ENCODE measurements at places on chromosomes 16 and 17.

- DNase-seq = peak; percentile 65
Measured at GRCh38 chr16:51407921-51408320, 256.9 kb upstream of the SALL1 start.

- no peak for DNase-seq
Measured at GRCh38 chr17:62105861-62106260, 40.8 kb upstream of the MED13 start.

- DNase-seq = peak; percentile 90
Measured at GRCh38 chr16:58661199-58661830, 23.3 kb downstream of the SLC38A7 start.

- peak; percentile 33 for DNase-seq
Measured at GRCh38 chr16:68401871-68402747, 46.2 kb downstream of the SMPD3 start.

DNA sequence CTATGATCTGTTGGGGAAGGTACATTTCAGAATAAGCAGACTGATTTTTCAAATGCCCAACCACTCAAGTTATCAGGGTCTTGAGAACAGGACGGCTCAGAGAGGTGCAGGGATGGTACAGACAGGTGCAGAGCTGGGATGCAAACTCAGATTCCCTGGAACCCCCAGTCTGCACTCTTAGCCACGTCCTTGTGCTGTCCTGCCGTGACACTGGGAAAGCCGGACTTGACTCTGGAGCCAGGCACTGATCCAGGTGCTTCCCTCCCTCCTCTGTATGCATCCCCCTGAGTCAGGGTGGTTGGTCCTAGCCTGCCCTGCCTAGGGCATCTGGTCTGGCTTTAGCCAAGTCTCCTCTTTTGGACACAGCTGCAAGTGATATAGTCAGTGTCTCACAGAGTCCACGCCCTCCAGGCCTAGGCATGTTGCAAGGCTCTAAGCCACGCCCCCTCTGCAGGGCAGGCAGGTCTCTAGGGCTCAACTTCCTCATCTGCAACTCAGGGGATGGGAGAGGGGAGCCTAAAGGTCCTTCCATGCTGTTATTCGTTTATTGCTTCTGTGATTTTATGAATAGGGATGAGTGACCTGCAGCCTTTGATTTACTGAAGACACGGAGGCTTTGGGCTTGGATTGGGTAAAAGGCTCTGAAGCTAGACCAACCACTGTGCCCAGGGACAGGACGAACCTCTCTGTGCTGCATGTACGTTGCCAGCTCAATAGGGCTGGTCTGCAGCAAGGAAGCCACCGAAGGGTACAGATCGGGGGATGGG, 97.3 kb downstream of the SDK2 start:
- DNase-seq = peak; percentile 24

- no peak for DNase-seq
Measured at GRCh38 chr16:52117171-52117570, 429.8 kb downstream of the TOX3 start.

DNA sequence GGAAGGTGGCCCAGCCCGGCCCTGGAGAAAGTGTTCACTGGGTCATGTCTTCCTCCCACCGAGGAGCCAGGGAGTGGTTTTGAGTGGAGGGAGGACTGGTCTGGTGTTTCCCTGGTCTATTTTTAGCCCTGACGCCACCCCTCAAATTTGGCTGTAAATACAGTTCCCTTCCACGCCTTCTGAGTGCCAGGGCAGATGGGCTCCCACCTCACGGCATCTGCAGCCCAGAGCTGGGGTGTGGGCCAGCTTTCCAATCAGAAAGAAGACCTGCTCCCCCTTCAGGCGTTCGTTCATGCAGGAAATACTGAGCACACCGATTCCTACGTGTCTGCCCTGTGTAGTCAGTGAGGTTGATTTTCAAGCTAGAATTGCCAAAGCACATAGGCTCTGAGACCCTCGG, 53.7 kb downstream of the SNX20 start:
- peak; percentile 15 for DNase-seq

DNA sequence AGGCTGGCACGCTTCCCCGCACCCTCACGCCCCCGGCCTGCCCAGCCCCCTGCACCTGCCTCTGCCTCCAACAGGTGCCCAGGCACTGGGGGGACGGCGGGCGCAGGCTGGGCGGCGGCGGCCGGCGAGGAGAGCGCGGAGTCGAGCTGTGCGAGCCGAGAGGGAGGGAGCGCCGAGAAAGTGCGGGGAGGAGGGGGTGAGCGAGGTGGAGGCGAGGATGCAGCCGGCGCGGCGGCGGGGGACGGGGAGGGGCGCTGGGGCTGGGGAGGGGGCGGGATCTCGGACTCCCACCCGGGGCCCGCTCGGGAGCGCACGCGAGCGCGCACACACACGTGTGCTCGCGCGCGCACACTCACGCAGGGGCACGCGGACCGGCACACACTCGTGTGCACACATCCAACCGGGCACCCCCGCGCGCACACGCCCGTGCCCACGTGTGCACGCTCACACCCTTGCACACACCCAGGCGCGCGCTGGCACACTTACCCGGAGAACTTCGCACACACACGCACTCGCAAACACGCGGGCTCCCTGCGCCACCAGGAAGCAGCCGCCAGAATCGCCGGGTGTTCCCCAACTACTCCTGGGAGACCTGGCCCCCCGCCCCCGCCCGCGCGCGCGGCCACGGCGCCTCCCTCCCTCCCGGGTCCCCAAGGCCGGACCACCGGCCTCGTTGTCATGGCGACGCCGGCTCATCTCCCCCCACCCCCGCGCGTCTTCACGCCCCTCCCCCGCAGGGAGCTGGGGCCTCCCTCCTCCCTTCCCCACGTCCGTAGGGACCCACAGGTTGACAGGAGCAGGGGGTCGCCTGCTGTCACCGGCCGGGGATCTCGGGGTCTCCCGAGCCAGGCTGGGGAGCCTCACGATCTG, at the start of gene DOC2A:
TSS of gene DOC2A (minus strand) at position 184 of the 870 bp plus-strand sequence. CDS start 805 bp downstream, outside the sequence.
- DNase-seq = no peak

- DNase-seq = peak; percentile 72
Measured at GRCh38 chr17:56707312-56708219, 114.1 kb downstream of the NOG start.

- peak; percentile 97 for DNase-seq
Measured at GRCh38 chr16:84836234-84836647, 16.5 kb downstream of the CRISPLD2 start.

DNA sequence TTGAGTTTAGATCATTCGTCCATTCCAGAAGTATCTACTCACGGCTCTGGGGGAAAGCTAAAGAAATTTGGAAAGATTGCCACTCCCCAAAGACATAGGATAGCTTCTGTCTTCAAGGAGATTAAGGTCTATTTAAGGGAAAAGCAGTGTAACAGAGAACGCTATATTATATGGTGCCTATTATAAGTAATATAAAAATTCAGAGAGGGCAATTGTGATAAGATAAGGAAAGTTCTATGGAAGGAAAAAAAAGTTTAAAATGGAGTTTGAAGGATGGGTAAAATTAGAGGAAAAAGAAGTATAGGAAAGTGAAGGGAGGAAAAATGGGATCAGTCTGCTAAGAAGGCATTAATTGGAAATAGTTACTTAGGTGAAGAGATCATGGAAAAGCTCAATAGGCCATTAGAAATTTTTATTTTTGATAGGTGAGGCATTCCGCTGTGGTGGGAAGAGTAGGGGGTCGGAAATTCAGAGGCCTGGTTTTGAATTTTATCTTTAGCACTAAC, 690 bp upstream of the CDC27 start:
- no peak for DNase-seq

DNA sequence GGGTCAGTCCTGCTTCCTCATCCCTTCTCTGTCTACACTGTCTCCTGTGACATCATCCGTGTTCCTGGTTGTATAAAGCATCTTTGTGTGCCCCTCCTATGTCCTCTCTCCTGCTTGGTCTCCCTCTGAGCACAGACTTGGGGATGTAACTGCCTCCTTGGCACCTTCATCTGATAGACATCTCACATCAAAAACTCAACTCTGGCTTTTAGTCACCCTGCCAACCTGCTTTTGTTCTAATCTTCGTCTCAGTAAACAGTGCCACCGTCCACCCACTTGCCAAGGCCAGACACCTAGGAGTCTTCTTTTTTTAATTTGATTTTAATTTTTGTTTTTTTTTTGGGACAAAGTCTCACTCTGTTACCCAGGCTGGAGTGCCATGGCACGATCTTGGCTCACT, 16.9 kb upstream of the KSR1 start:
- no peak for DNase-seq

- DNase-seq = peak; percentile 60
Measured at GRCh38 chr16:56547120-56547948, 17.5 kb upstream of the MT4 start.

- no peak for DNase-seq
Measured at GRCh38 chr17:1958134-1958881, 66.8 kb downstream of the RTN4RL1 start.

GRCh38 chr17:80882926-80883685, 108.5 kb upstream of the CHMP6 start:
- DNase-seq = no peak

DNA sequence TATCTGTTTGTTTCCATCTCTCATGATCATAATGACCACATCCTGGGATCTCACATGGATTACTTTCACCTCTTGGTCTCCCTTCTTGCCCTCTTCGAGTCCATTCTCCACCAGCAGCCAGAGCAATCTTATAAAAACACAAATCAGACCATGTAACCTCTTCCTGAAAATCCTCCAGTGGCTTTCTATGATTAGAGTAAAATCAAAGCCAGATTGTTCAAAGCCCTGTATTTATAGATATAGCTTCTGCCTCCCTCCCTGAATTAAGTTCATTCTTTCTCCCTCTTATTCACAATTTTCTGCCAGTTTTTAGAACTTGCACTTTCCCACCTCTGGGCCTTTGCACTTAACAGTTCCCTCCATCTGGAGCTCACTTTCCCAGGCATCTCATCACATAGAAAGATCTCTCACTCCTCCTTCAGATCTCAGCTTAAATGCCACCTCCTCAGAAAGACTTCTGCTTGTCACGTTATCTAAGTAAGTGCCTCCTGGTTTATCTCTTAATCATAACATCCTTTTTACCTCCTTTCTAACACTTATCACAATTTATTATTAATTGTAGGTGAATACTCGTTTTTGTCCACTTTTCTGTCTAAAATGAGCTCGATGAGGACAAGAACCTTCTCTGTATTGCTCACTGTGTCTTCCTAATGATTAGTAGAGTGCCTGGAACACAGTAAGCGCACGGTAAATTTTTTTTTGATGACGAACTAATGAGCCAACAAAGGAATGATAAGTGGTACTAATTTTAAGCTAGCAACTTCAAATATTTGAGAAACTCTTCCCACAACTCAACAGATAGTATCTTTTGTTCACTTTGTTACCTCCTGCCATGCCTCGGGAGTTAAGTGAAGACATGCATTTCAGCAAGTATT, 80.5 kb downstream of the CYB561 start:
- DNase-seq = no peak

GRCh38 chr17:27512511-27513346, 56.5 kb downstream of the KSR1 start:
- no peak for DNase-seq

DNA sequence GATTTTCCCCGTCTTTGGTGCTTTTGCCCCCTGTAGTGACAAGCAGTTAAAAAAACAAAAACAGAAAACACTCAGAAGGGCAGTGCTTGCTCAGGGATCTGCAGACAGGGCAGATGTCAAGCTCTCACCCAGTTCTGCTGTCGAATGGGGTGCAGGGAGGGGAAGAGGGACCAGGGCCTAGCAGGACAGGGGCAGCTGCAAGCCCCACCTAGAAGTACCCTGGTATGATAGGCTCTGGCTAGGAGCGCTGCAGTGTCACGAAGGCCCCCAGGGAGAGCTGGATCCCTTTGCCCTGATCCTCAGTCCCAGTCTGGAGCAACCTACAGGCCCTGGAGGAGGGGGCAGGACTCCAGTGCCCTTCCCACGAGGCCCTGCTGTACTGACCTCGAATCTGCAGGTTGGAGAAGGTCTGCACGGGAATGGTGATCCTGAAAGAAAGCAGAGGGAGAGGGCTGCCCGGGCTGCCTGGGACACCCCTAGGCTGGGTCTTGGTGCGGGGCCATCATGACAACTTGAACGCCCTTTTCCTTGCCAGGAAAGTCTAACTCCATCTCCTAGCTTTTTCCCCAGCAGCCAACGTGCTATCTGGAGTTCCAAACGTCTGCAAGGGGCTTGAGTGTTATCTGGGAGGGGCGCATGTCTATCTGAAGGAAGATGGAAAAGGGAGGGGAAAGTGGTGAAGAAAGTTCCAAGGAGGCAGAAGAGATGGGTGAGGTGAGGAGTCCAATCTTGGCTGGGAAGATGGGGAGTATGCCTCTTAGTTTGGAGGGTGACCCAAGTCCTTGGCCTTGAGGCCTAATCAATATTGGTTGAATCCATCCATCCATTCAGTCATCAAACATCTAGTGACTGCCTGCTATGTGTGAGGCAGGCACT, 4.8 kb downstream of the GFAP start:
- DNase-seq = no peak

DNA sequence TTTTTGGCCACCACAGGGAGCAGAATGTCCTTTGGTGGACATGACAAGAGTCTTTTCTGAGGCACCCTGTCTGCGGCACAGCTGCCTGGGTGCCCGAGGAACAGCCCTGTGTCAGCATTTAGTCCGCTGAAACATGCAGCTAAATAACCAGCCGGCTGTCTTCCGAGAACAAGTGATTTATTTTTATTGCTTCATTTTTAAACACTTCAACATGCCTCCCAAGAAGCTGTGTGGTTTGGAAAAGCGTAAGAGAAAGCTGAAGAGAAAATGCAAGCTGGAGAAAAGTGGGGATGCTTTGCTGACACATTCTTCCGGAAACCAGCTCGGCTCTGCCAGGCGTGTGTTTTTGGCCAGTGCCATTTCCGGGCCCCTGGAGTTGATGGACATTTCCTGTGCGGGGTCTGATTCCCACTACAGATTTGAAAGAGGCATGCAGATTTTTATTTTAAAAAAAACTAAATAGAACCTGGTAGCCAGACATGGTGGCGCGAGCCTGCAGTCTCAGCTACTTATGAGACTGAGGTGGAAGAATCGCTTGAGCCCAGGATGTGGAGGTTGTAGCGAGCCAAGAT, 94.7 kb downstream of the SEC14L1 start:
- peak; percentile 50 for DNase-seq

DNA sequence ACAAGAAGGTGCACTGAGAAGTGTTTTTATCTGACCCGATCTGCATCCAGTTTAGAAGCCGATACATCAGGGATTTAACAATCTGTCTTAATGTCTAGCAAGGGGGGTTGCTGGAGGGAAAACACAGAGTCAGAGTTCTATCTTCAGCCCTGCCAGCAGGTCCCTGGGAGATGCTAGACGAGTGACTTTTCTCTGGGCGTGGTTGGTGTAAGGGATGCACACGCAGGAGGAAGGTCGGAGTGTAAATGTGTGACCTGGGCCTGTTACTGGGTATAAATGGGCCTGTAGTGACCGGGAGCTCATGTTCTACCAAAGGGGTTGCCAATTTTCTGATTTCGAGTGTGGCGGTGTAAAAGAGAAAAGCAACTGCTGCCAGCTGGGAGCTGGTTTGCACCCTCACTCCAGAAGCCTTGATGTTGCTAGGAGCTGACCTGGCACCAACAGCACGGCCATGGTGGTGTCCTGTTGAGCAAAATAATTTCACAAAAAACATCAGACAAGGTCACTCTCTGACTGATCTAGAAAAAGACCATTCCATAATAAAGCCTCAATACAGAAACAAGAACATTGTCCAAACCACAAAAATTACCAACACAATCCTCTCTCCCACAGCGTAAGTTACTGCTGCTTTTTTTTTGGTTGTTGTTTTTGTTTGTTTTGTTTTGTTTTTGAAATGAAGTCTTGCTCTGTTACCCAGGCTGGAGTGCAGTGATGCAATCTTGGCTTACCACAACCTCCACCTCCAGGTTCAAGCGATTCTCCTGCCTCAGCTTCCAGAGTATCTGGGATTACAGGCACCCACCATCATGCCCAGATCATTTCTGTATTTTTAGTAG, 1.3 kb upstream of the KCTD13 start:
- DNase-seq = no peak

Data from kidney tubule cell (primary cell).